Activated naive CD4-positive, alpha-beta T cell (primary cell): ENCODE measurements at places on chromosomes 2 and 18.

DNA sequence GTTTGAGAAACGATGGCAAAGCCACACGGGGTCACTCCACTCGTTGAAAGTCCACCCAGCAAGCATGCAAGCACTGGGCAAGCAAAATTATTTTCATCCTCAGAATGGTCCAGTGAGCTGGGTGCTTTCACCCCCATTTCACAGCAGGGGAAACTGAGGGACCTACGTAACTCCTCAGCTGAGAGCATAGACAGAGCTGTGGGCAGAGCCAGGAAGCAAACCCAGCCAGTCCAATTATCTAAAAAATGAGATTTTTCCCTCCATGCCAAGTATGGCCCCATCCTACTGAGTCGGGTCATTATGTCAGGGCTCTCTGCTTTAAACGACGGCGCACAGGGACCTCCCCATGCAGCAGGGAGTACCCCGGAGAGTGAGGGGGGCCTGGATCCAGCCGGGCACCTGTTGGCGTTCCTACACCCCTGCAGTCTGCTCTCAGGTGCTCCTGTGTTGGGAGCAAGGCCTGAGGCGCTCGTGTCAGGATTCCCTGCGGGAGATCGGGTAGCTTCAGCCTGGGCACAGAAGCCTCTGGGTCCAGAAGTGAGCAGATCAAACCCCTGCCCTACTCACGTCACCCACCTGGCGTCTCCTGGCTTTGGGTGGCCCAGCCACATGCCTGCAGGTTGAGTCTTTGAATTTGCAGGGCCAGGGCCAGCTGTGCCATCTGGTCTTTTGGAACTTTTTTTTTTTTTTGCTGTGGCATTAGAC lies 17.3 kb downstream of the TWIST2 start:
- DNase-seq, result no peak

DNA sequence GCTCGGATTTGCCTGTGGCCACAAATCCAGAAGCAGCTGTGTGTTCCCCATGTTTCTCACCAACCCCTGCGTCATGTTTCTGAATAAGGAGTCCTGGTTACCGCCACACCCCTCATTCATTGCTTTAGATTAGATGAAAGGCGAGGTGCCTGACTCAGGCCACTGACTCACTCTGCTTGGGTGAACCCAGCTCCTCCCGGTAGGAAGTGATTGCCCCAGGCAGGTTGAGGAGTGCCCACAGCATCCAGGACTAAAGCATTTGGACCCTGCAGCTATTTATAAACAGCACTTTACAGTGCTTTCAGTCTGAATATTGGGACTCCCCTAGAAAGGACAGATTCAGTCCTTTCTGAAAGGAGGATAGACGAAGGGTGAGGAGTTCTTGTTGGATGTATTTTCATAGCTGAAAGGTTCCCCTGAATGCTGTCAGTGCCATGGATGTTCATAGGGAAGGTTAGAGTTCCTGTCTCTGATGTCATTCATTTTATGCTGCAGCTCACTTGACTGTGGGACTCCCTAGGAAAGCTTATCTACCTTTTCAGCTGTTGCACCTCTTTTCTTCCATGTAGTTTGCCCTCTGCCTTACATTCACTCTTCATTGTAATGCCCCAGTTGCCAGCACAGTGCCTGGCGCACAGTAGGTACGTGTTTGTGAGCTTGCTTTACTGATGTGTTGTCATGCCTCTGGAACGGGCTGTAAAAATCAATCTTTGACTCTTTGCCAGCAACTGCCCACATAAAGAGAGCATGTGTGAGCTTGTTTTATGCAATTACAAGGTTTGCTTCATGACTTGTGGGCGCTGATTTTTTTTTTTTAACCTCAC lies 14.9 kb downstream of the ITGA6 start:
- peak; percentile 8 for DNase-seq

DNA sequence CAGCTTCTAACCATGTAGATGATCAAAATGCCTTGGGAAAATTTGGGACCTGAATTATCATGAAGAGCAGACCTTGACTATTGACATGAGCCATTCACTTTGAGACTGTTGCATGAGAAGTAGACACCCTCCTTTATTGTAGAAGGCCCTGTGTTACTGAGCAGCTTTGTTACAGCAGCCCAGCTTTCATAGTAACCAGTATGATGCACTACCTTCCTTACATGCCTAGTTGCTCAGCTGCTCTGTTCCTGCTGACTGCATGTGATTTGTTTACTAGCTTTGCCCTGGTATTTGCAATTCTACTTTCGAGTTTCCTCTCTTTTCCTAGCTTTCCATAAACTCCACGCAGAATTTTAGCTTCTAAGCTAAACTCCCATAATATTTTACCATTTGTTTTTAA lies 11.2 kb upstream of the FN1 start:
- DNase-seq, result no peak

DNA sequence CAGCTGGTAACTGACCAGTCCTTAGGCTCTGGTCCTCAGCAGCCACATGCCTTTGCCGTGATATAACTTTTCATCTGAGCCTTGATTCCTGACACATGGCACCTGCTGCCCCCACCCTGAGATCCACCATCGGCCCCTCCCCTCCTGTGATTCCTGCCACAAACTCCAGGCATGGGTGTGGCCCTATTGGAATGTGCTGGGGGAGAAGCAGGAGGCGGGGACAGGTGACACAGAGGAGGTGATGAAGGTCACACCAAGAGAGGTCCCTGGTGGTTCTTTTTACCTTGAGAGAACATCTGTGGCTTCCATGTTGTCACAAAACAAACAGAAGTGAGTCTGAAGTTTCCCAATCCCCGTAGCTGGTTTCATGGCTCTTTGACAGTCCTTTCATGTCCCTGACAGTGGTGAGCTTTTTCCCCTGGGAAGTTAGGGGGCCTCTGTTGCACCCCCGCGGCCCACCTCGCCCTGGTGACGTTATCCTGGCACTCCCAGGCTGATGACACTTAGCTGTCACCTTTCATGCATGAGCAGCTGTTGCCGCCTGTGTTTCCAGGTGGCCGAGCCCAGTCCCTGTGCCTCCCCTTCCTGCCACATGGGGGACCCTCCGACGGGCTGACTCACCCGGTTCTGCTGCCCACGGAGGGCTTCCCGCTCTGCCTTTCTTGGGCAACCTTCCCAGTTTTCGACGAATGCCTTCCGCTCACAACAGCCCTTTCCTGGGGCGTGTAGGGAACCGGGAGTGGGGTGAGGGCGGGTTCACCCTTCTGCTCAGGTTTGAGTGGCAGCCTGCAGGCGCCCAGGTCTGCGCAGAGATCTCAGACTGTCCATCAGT lies 66.3 kb upstream of the GLI2 start:
- no peak for DNase-seq

GRCh38 chr2:48439102-48439501 lies 90.9 kb upstream of the STON1 start:
- DNase-seq, result no peak

DNA sequence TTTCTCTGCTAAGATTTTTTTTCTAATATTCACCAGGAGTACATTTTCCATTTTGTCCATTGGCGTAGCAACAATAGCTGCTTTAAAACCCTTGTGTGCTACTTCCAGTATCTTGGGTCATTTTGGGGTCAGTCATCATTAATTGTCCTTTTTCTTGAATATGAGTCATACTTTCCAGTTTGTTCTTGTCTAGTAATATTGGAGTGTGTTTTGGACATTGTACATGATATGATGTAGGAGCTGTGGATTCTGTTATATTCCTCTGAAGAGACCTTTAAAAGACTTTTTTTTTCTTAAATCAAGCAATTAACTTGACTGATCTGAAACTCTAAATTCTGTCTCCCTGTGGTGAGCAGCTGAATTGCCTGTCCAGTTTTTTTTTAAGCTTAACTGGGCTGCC lies 40.8 kb downstream of the AGPS start:
- DNase-seq, result no peak

DNA sequence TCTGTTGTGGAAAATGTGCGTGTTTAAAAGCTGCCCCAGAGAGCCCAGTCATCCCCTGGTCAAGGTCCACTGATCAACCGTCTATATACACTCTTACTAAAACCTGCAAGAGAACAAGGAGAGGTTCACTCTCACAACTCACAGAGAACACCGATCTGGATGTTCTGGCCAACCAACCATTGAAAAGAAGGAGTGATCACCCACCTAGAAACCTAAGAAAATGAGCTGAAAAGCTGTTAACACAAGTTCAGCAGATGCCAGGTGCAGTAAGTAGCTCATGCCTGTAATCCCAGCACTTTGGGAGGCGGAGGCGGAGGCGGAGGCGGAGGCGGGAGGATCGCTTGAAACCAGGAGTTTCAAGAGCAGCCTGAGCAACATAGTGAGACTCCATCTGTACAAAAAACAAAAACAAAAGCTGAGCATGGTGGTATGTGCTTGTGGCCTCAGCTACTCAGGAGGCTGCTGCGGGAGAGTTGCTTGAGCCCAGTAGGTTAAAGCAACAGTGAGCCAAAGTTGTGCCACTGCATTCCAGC lies 14.5 kb downstream of the ATG16L1 start:
- no peak for DNase-seq

DNA sequence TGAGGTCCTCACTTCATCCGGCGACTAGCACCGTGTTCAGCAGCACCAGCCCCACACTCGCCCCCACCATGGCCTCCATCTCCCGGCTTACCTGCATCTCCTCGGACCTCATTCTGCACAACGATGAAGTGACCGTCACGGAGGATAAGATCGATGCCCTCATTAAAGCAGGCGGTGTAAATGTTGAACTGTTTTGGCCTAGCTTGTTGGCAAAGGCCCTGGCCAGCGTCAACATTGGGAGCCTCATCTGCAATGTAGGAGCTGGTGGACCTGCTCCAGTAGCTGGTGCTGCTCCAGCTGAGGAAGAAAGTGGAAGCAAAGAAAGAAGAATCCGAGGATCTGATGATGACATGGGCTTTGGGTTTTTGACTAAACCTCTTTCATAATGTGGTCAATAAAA lies 70.5 kb upstream of the MYCN start:
- no peak for DNase-seq

- no peak for DNase-seq
Measured at GRCh38 chr2:192190474-192190873, 4.3 kb downstream of the TMEFF2 start.

GRCh38 chr2:96580771-96581170 lies 44.2 kb downstream of the ARID5A start:
- no peak for DNase-seq

DNA sequence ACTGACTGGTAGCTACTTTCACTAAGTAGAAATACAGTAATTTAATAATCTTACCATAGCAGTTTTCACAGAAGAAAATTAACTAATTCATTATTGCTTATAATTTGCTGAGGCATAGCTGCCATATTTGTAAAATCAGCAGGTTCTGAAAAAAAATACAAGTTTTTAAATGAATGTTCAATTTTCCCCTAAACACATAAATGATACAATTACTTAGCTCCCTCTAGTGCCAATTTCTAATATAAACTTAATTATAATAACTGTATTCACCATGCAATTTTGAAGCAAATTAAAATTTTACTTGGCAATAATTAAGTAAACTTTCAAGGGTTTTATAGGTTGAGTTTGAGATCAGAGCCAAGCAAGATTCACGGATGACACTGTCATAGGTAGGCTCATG lies 1321.6 kb upstream of the ACVR2A start:
- no peak for DNase-seq

GRCh38 chr2:235752846-235753245 lies 259.0 kb downstream of the AGAP1 start:
- DNase-seq, result no peak

GRCh38 chr2:11141319-11141718 lies 13.9 kb upstream of the SLC66A3 start:
- DNase-seq, result no peak

GRCh38 chr2:134558208-134558830 lies 160.5 kb downstream of the TMEM163 start:
- DNase-seq, result no peak

- no peak for DNase-seq
Measured at GRCh38 chr2:39865751-39866150, 86.7 kb upstream of the THUMPD2 start.

DNA sequence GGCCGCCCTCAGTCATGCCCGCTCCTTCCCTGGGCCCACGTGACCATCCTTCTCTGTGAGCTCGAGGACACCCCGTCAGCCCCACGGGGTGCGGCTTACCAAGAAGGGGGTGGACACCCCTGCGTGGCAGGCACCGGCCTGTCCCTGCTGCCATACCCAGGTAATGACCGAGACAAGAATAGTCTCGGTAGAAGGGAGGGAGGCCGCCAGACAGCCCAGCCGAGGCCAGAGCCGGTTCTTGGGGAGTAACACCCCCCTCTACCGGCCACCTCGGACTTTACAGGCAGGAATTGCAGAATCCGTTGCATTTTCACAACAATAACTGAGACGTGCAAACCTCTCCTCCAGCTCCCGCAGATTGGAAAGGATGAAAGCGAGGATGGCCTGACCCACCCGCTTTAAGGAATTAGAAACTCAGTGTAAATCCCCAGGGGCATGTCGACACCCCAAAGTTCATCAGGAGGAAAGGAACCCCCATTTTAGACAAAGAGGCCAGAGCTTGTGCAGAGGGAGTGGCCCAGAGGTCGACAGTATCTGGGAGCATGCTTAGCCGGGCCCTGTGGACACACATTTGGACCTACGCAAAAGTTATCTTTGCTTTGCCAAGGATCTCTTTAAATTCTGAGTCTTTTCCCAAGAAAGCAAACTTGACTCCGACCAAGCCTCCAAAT lies 60.1 kb upstream of the GLI2 start:
- DNase-seq, result peak; percentile 11

- no peak for DNase-seq
Measured at GRCh38 chr2:162058973-162059668, 14.9 kb downstream of the DPP4 start.

GRCh38 chr2:152167065-152167464 lies 8.5 kb downstream of the STAM2 start:
- DNase-seq, result no peak

DNA sequence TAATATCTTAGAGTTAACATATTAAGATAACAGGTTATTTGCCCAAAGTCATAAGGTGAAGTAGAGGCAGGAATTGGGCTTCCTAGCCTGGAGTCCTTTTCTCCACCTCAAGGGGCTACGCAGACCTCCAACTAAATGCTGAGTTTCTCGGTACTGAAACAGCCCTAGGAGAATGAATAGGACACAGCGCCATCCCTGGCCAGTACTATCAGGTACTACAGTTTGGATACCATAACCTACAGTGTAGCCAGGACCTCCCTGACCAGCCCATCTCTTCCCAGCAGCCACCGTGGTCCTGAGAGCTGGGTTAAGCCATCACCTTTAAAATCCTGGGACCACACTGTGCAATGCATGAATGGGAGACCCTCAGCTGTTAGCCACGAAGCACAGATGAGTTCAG lies 15.7 kb downstream of the CASP8 start:
- no peak for DNase-seq

DNA sequence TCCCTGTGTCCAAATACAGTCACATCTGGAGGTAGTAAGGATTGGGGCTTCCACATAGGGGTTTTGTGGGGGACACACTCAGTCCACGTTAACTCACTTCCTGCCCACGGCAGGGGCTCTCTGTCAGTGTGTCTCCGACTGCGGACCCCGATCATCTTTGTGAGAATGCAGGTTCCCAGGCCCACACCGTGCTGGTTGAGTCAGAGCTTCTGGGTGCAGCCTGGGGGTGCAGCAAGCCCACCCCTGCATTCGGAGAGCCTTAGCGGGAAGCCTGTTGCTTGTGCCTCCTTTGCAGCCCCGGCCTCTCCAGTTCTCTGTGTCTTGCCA lies 28.0 kb downstream of the HPCAL1 start:
- no peak for DNase-seq

- DNase-seq, result no peak
Measured at GRCh38 chr2:18061717-18062116, 183.2 kb downstream of the KCNS3 start.
